ENCODE measurements at places on chromosomes 5 and 9.

DNA sequence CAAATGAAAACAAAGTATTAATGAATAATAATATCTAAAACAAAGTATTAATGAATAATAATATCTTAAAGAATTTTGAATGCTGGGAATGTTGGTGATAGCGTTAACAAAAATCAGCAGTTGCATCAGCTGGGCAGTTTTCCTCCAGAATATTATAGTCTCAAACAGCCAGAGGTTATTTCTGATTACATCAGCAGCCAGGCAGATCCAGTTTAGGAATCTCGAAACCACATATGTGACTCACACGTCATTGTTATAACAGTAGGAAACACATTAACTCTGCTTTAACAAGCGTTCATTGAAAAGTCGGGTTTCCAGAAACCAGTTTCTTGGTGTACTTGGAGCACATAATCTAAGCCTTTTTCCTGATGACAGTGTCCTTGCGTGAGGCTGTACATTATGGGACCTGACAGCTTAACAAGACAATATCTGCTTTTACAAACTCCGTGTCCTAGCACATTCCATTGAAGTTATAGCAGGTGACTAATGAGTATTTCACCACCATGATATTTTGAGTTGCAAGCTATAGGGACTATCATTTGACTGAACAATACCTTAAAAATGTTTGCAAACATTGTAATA, 559.5 kb upstream of the KLF4 start:
- DNase-seq = no peak

- no peak for DNase-seq
These were observed 26.2 kb upstream of the HSPA9 start for GRCh38 chr5:138601444-138601843.

GRCh38 chr9:76677481-76678055, 86.7 kb upstream of the PCA3 start:
- DNase-seq = no peak

DNA sequence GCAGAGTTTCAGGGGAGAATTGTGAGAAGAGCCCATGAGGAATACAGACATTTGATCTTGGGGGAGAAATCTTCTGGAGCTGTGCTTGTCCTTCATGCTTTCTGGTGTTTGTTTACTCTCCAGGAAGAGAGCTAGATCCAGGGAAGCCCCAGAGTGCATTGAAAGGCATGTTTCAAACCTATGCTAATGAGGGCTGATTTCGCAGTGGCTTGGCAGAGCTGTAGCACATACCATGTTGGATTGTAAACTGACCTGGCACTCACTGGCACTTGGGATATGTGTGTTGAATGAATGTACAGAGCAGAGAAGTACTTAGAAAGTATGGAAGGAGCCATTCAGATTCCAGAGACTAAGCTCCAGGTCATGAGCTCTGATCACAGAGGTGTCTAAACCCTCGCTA, 30.9 kb downstream of the TNFSF8 start:
- DNase-seq = no peak

GRCh38 chr5:66757219-66757833, 161.1 kb downstream of the MAST4 start:
- no peak for DNase-seq

GRCh38 chr5:94159144-94159543, 417.7 kb upstream of the POU5F2 start:
- DNase-seq = no peak

GRCh38 chr5:136235321-136235720, 42.4 kb upstream of the SMIM32 start:
- DNase-seq = no peak

DNA sequence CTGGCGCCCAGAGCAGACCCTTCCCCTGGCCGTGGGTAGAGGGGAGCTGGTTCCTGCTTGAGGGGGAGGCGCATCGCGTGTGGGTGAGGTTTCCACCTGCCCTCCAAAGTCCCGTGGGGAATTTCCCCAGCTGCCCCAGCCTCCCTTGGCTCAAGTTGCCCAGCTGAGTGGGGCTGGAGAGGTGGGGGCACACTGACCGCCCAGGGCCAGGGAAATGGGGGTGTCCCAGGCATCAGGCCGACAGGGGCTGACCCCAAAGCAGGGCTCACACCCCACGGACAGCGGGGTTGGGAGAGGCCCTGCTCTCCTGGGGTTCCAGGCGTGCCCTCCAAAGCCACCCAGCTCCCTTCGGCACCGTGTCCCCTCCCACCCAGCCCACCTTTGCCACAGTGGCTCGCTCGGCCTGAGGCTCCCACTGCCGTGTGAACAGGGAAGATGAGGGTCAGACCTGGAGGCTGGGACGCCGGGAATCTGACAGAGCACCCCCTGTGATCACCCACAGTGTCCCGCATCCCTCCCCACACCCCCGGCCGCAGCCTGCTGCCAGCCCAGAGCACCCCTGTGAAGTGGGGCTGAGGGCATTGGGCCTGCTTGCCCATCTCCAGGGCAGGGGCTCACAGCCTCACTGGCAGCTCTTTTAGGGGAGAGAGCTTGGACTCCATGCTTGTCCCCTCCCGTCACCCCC, 933 bp upstream of the EGFL7 start:
- no peak for DNase-seq

DNA sequence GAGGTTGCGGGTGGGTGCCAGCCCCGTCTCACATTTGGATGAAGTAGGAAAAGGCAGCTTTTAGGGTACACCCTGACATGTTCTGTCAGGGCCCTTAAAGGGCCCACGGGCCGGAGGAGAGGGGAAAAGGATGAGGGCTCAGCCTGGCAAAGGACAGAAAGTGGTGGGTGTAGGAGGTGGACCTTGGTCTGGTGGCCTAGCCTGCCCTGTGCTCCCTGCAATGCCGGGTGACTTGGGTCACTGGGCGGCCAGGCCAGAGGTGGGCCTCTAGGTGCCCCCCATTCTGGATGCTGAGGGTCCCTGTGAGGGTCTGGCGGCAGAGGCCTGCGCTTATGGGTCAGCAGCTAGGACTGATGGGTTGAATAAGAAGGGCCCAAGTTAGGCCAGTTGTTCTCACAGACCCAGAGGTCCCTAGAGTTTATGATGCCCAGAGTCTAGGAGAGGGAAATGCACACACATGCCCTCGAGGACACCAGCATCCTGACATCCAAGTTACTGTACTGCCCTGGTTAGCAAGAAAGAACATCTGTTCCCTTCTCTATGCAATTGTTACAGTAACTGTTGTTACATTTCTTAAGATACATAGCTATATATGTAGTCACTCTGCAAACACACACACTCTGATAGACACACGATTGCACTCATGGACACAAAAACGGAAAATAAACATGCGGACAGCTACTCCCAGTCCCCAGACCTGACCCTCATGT, 12.5 kb downstream of the TRIM7 start:
- DNase-seq = no peak

GRCh38 chr9:16639644-16640043, 230.8 kb downstream of the BNC2 start:
- no peak for DNase-seq

- DNase-seq = no peak
These were observed 4.7 kb upstream of the PURA start for GRCh38 chr5:140109018-140109758.

- DNase-seq = no peak
These were observed 130.5 kb downstream of the ADGRV1 start for GRCh38 chr5:90689064-90689463.

- DNase-seq = no peak
These were observed 166.0 kb downstream of the CDH9 start for GRCh38 chr5:26872337-26872736.

DNA sequence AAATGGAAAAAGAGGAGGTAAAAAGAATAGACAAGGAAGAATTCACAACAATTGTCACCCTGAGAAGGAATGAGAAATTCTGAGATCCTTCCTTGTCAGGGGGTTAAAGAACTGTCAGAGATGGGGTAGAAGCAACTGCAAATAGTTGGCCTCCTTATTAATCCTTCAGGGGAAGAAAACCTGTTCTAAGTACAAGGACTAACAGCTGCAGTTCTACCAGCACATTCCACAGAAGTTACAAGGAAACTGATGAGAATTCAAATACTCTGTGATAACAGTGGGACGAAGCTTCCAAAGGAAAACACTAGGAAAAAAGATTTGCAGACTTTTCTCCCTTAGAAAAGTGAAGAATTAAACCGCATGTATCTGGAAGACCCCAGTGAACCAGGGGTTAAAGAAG, 93.7 kb downstream of the OR2K2 start:
- no peak for DNase-seq

GRCh38 chr9:18154661-18155060, 319.3 kb upstream of the ADAMTSL1 start:
- no peak for DNase-seq

GRCh38 chr5:87266914-87267573, 639 bp upstream of the RASA1 start:
- no peak for DNase-seq

GRCh38 chr9:106450549-106450948, 412.4 kb upstream of the ZNF462 start:
- DNase-seq = no peak

DNA sequence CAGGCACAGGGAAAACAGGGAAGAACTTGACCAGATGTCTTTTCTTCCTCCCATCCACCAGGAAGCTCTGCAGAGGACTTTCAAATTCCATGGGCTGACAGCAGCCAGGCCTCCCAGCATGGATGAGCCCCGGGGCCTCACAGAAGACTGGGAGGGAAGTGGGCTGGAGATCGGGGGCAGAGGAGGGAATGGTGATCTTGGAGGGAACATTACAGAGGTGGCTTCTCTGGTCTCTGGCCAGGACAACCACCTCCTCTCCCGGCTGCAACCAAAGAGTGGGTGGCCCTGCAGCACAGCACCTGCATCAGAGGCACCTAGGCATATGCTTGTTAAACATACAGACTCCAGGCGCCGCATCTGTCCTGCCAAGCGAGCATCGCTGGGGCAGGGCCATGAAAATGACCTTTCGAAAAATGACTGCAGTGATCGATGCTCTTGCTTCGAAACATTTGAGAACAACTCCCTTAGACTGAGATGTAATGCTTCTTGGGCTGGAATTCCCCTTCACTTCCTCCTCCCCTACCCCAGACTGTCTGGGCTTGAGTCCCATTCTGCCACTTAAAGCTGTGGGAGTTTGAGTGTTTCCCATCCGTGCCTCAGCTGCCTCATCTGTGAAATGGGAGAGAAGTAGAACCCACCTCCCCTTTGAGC, 68.7 kb upstream of the UNC5A start:
- DNase-seq = no peak

GRCh38 chr9:73527521-73527920, 375.9 kb downstream of the ANXA1 start:
- DNase-seq = no peak

DNA sequence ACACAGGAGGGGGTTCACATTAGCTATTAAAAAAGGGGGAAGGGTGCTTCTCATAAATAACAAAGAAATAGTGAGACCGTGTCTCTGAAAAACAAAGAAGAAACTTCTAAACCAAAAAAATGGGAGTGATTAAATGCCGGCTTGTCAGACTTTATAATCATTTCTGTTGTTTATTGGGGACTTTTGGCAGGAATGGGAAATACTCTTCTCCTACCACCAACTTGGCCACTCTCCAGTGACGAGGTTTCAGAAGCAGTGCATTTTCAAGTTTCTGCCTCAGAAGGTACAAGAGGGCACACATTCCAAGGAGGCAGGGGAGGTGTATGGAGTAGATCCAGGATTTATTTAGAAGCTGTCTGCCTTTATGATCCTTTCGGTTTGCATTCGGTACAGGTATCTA, 46.2 kb downstream of the LIX1 start:
- DNase-seq = no peak

DNA sequence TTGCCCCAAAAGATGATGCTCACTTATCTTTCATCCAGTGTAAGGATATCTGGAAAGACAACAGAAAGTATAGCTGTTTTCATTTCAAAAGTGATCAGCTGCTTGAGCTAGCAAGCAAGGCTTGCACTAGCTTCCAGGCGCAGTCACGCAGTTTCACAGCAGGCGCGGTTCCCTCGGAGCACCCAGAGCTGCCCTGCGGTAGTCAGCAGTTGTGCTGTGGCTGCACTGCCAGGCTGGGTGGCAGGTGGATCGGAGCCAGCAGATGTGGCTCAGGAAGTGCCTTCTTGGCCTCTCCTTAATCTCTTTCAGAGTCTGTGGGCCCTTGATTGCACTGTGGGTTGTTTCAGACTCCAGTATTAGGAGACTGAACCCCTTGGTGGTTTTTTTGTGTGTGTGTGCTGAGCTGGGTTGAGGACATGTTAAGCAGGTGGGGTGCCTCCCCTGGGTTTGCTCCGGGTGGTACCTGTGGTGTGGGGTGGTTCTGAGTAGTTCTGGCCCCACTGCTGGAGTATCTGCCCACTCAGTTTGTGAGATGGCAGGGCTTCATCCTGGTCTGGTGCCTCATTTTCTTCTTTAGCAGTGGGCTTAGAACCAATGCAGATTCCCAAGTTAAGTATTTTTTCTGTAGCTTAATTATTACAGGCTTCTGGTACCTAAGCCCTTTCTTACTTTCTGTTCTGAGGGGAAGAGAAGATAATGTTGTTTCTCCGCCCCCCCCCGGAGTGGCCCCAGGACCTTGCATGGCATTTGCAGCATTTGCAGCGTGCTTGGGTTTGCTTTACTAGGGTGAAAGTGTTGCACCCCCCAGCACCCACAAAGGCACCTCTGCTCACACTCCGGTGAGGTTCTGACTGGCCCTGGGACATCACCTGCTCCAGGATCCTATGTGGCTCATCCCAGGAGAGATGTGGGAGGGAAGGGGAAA, 16.4 kb downstream of the TENT4A start:
- no peak for DNase-seq

- no peak for DNase-seq
These were observed 20.3 kb downstream of the CAMSAP1 start for GRCh38 chr9:135887021-135887507.

GRCh38 chr9:69444021-69444420, 119.0 kb downstream of the ENTREP1 start:
- no peak for DNase-seq

DNA sequence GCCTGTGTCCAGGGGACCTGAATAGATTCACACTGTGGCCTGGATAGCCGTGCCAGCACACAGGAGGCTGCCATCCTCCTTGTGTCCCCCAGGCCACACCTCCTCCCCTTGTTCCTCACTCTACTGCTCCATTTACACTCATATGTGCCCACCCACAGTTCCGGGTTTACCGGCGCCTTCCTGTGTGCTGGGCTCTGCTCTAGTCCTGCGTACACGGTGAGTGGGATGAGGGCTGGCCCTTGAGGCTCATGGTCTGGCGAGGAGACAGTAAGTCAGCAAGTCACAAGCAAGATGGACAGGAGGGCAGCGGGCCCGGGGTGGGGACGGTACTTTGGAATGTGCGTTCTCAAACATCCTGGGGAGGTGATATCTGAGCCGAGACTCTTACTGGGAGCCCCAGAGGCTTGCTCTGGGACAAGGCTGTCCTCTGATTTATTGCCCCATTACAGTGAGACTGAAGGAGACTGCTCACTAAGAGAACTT, 32.4 kb upstream of the NXNL2 start:
- no peak for DNase-seq

GRCh38 chr5:130099008-130099407, 194.7 kb downstream of the CHSY3 start:
- no peak for DNase-seq

DNA sequence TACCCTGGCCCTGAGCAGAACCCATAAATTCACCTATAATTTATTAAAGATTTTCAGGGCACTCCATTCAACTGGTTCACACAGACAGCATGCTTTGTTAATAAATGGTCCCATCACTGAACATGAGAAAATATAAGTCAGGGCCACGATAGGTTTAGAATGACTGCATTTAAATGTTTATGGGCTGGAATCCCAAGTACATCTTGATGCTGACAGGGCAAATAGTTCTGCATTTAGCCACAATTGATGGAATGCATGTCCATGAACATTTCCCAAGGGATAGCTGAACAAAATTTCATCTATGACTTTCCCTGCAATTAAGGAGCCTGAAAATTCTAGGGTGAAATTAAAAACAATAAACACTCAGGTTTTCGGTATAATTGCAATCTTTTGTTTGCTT, 124.5 kb downstream of the CAAP1 start:
- DNase-seq = no peak
